ENCODE measurements at places on chromosomes 3 and 15.

GRCh38 chr15:99070208-99070607 lies 34.7 kb upstream of the SYNM start:
- no peak for DNase-seq

GRCh38 chr15:71648095-71648494 lies 162.3 kb upstream of the NR2E3 start:
- DNase-seq, result no peak

DNA sequence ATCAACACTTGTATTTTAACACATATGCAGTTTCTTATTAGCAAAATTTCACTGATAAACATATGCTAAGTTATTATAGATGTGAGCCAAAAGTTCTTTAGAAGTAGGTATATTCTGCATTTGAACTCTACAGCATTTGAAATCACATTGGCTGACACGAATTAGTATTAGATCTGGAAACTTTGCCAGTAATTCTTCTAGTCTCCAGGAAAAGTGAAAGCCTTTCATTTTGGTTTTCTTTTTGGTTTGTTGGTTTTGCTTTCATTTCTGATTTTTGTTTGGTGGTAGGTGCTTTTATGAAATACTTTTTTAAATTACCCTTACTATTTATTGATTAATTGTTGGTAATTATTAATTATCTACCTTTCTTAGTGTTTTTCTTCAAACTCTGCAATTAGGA lies 72.9 kb downstream of the RBMS3 start:
- DNase-seq, result no peak

DNA sequence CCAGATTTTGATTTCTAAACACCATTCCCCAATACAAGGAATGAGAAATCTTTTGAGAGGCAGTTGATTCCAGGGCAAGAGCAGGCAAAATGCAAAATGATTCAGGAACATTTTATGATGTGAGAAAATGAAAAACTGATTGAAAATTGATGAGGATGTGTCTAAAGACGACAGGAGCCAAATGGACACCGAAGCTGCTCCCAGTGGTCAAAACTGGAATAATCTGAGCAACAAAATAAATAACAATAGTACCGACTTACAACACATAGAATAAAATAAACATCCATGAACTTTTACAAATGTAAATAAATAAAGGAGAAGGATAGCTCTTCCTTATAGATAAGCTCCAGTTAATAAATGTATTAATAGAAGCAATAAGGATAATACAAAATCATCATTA lies 186.8 kb downstream of the OCA2 start:
- no peak for DNase-seq

GRCh38 chr3:128875556-128876120 lies 3.8 kb upstream of the ACAD9 start:
- peak; percentile 37 for DNase-seq

DNA sequence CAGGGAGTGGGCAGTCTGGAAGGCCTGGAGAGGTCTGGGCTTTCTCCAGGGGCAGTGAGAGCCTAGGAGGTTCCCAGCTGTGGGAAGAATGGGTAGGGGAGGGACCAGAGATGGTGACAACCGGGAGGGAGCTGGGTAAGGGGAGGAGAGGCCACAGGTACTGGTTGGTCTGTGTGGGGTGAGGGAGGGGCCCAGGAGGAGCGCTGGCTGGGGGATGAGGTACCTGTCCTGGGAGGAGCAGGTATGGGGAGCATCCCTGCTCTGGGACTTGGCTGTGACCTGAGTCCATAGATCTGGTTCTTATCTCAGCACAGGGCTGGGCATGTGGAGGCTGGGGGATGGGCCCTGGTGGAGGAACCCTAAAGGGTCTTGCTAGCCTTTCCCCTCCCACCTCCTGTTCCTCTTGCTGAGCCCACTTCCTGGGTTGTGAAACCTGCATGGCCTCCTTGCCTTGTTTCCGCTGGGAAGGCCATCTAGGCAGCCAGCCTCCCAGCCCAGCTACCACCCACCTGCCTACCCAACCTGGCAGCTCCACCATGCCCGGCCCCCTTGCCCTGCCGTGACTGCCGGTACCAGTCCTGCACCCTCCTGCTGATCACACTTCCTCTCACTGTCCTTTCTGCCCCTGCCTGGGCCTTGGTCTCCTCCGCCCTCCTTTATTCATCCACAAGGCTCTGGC lies 11.0 kb downstream of the PRKCD start:
- no peak for DNase-seq

GRCh38 chr3:141686466-141687291 lies 51.4 kb upstream of the RNF7 start:
- no peak for DNase-seq

DNA sequence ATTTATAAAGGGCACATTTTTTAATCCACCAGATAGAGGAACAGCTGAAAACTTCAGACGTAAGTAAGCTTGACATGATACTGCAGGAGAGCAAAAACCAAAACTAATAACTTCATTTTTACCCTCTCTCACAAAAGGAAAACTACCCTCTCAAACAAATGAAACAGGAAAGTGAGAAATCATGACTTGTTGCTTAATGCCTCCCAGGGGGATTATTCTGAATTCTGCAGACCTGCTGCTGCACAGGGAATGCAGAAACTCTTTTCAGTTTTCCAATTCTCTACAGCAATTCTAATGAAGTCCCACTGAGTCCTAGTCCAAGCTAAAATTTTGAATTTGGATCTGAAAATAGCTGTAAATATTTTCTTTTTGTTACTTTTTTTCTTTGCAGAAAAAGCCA lies 637.1 kb upstream of the CCDC54 start:
- DNase-seq, result no peak

- no peak for DNase-seq
Measured at GRCh38 chr15:72838311-72838731, 54.8 kb upstream of the ADPGK start.

DNA sequence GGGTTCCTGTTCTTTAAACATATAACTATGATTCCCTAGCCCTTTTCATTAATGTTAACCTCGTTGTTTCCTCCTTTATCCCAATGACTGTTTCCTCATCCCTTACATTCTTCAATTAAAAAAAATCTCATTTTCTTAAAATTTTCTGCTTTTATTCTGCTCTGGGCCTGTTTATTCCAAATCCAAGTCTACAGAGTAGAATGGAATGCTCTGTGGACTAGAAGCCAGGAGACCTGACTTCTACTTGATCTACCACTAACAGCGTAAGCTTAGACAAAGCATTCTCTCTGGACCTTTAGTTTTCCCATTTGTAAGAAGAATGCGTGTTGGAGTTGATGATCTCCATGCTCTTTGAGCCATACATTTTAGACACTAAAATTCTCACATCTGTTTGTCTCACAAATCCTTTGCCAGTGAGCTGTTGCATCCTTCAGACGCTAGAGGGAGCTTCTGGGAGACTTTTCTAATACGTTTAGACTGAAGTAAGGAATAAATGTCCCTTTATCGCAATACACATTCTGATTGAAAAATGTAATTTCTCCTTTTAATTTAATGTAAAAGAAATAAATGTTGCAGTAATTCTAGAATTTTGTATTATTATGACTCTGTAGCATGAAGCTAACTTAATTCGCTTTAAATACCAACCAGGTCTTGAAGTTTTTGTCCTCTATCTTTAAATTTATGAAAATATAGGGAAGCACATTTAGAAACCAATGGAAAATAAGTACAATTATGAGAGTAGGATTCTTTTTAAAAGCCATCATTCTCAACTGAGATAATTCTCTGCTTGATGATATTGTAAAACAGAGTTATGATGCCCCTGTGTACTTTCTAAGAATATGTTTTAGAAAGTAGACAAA lies 21.7 kb upstream of the GMNC start:
- DNase-seq, result no peak

DNA sequence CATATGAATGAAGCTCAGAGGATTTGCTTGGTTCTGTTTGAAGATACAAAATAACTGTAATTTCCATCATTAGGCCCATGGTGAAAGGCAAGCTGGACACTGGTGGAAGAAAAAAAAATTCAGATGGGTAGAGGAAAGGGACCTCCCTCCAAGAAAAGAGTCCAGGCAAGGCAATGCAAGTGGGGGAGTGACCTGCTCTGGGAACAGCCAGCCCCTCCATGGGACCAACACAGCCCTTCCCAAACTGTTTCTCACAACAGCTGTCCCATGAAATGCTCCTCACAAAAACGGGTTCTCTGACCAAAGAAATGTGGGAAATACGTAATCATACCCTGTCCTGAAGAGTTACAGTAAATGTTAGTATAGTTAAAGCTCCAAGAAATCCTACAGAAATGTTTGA lies 4.4 kb upstream of the AP3S2 start:
- no peak for DNase-seq

DNA sequence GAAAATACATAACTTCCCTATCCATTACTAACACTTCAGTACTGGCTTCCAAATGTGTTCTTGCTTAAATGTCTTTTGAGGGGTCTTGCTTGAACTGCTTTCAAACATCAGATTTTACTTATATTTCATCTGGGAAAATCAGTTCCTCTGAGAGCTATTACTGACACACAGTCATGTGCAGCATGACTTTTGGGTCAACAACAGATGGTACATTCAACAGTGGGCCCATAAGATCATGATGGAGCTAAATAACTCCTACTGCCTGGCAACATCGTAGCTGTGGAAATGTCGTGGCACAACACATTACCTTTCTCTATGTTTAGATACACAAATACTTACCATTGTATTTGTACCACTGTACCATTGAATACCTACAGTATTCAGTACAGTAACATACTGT lies 43.8 kb downstream of the WWTR1 start:
- no peak for DNase-seq

- no peak for DNase-seq
Measured at GRCh38 chr3:182726258-182727142, 66.8 kb upstream of the ATP11B start.

GRCh38 chr15:83205725-83206324 lies 1.8 kb downstream of the HDGFL3 start:
- no peak for DNase-seq
